Stimulated activated CD4-positive, alpha-beta T cell treated with anti-CD3 and anti-CD28 coated beads, Interleukin-4, amount 100 ng/mL, for 4 hours (primary cell): ENCODE measurements at places on chromosomes 4 and X.

DNA sequence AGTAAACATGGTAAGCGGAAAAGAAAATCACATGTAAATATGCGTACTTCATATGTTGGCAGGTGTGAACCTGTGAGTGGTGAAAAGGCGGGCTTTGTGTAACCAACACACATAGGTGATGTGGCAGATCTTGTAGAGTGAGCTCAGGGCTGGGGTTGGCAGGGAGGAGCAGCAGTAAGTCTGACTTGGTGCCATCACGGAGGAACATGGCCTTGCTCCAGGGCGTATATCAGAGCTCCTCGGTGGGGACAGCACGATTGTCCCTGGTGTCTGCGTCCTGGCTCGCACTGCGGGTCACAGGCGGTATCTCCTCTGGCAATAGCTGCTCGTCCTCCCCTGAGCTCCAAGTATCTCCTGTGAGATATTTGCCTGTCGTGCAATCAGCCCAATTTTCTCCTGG is 733.6 kb downstream of the TRIML1 start:
- DNase-seq, result no peak

DNA sequence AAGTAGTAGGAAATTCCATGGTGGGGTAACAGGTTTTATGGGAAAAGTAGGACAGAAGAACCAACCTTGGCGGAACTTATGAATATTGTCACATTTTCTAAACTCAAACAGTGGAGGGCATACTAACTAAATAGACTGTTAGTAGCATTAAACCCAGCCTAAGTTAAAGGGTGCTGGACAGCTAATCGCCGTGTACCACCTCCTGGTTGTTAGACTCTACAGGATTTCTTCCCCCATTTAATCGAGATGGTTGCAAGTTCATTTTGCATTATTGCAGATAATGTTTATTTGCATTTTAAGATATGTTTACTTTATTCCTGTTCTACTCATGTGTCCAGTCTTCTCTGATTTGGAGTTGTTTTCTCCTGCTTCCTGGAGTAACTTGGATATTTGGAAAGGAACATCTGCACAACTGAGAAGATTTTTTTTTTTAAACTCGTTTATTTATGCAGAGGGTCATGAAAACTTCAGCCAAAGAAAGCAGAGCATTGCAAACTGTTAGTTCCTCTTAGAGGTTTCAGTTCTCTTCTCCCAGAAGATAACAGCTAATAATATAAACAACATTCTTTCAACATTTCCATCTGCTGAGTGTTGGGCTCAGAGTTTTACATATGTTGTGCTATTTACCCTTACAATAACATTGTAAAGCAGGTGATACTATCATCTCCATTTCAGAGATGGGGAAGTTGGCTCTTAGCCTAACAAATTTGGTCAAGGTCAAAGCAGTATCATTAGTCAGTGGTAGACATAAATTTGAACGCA is 51.5 kb upstream of the TBC1D9 start:
- no peak for DNase-seq

DNA sequence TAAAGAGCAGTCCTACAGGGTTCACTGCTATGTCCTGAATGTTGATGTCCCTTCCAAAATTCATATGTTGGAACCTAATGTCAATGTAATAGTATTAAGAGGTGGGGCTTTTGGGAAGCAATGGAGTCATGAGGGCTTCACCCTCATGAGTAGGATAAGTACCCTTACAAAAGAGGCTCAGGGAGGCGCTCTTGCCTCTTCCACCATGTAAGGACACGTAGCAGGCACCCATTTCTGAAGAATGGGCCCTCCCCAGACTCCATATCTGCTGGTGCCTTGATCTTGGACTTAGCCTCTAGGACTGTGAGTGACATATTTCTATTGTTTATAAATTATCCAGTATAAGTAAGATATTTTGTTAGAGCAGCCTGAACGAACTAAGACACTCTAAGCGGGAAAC is 15.8 kb downstream of the MED28 start:
- no peak for DNase-seq

DNA sequence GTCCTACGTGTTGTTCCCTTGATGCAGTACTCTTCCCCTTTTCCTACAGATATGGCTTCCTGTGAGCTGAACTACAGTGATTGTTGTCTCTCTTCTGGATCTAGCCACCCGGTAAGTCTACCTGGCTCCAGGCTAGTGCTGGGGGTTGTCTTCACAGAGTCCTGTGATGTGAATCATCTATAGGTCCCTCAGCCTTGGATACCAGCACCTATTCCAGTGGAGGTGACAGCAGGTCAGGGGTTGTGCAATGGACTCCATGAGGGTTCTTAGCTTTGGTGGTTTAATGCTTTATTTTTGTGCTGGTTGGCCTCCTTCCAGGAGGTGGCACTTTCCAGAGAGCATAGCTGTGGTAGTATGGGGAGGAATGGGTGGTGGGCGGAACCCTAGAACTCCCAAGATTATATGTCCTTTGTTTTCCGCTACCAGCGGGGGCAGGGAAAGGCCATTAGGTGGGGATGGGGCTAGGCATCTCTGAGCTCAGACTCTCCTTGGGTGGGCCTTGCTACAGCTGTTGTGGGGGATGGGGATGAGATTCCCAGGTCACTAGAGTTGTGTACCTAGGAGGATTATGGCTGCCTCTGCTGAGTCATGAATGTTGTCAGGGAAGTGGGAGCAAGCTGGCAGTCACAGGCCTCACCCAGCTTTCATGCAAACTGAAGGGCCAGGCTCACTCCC is 121.4 kb upstream of the ANKRD50 start:
- no peak for DNase-seq

- DNase-seq, result no peak
These were observed 1292.8 kb upstream of the TENM3 start for GRCh38 chr4:180950377-180950776.

GRCh38 chr4:73540826-73541225 is 59.3 kb downstream of the AFM start:
- no peak for DNase-seq

DNA sequence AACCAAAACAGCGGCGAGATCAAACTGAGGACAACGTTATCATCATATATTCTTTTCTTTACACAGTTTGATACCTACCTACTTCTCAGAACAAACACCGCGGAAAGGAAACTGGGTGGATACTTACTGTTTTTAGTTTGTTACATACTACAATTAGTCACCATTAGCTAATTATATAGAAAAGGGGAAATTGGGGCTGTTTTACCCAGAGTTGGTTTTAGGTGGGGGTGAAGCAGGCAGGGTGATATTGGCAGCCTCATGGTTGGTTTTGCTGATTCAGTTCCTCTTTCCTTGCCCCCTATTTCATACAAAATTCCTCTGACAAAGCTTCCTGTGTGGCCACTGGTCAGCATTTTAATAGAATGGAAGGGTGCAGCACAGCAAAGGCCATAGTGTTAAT is 77.8 kb downstream of the SORBS2 start:
- DNase-seq, result no peak

GRCh38 chr4:119299741-119300100 is 22.2 kb downstream of the FABP2 start:
- DNase-seq, result no peak

DNA sequence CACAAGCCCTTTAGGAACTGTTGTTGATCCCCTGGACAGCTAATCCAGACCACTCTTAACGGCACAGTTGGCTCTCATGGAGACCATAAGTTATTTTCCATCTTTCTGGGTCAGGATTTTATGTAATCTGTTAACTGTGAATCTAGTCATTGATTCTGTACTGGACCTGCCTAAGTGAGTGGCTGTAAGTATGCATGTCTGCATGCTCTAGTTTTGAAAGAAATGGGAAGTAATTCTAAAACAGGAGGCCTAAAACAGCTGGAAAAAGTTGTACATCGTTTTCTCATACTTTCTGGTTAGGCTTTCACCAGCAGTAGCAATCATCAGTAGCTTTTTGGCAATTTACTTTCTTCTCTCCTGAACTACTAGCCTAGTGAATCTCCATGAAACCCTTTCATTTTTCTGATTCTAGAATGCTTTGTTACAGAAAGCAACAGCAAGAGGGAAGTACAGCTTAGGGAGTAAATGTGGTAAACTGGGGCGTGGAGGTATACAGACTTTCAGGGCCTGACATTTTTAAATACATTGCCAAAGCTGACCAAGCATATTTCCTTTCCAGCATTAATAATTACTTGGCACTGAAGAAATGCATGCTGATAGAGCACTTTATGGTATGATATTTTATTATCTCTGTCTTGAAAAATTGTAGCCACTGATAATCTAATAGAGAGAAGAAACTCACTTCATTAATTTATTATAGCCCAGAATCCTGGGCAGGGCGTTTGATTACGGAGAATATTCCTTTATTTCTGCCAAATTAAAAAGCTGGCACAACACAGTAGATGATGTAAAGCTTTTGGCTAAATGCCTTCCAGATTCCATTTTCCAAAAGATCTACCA is 202.7 kb downstream of the BANK1 start:
- DNase-seq, result no peak

- no peak for DNase-seq
These were observed 48.5 kb downstream of the SNCA start for GRCh38 chr4:89788206-89789072.

GRCh38 chr4:102780476-102781144 is 19.8 kb upstream of the MANBA start:
- no peak for DNase-seq
